Activated T-helper 17 cell treated with anti-CD3 and anti-CD28 coated beads, Interleukin-2, amount 50 U/mL, for 72 hours (primary cell): ENCODE measurements at places on chromosomes 1 and 21. TPM values are rescaled to one million over a fixed set of nuclear protein-coding genes. Genes with fewer than 3 reads are reported as not detected.

DNA sequence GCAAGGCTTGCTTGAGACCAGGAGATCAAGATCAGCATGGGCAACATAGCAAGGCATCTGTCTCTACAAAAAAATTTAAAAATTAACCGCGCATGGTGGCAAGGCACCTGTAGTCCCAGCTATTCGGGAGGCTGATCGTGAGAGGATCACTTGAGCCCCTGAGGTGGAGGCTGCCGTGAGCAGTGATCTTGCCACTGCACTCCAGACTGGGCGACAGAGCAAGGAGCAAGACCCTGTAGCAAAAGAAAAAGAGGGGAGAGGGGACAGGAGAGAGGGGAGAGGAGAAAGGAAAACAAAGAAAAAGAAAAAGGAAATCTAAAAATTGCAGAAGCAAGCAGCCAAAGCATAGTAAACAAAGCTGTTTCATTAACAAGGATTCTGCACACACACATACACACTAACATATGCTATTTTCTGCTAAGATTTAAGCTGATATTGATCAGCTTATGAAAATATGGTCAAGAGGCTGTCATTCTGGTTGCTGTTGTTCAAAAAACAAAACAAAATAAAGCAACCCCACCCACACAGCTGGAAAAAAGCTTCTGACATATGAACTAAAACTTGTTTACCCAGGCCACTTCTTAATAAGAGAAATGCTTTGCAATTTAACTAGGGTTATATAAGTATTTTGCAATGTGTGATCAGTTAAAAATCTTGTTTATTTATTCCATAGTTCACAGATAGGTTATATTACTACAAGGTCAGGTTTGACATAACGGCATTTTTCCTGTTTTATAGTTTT, 1.8 kb downstream of the ARNT start:
- no peak for ATAC-seq

DNA sequence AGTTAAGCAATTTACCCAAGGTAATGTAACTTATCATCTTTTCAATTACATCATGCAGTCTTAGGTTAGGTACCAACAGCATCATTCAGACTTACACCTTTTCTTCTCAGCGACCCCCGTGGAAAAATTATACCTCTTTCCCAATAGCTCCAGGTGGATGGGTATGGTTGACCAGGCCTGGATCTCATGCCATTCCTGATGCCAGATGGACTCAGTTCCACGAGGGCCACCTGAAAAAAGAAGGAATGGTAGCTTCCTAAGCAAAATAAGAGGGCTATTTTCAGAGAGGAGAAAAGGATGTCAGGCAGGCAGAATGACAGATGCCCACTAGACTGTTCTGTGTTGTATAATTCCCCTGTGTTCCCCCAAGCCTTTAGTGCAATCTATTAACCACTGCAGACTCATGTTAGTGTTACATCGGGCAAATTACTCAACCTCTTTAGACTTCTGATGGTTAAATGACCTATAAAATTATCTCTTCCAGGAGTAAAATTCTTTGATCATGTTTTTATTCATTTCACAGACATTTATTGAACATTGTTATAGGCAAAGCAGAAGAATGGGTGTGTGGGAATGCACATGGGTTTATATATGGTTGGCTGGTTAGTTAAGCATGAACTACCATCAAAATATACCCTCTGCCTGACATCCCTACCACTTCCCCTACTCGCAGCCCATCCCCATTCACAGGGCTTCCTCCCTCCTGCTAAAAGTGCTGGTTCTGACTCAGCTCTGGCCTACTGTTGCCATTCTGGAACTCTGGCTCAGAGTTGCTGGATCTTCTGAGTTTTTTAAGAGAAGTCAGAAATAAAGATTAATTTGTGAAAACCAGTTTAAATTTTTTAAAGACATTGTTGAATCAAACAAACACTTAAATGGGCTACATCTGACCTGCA, 10.6 kb upstream of the MYSM1 start:
- ATAC-seq = no peak

GRCh38 chr1:200495901-200496300, 86.1 kb upstream of the ZNF281 start:
- no peak for ATAC-seq

- ATAC-seq = peak; percentile 54
Measured at GRCh38 chr1:65658122-65658521, 134.6 kb upstream of the PDE4B start.

DNA sequence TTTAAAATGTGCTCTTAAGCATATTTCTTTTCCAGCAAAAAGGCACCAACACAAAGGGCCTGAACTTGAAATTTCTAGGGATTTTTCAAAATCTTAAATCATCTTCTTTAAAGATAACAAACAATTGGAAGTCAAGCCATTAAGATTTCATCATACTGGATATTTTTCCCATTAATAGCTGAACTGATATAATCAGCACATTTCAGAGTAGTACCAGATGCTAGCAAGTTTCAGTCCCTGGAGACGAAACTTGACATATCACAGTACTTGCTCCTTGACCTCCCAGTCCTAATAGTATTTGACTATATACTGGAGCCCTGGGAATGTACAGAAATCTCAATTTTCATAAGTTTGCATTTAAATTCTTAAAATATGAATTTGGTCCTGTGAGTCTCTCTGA, 10.2 kb upstream of the CDC7 start:
- ATAC-seq = no peak

GRCh38 chr1:216015116-216015515, 408.1 kb downstream of the USH2A start:
- ATAC-seq = no peak

OR14A16 gene
- total RNA-seq = not detected
